ENCODE measurements at places on chromosomes 12 and 14.

DNA sequence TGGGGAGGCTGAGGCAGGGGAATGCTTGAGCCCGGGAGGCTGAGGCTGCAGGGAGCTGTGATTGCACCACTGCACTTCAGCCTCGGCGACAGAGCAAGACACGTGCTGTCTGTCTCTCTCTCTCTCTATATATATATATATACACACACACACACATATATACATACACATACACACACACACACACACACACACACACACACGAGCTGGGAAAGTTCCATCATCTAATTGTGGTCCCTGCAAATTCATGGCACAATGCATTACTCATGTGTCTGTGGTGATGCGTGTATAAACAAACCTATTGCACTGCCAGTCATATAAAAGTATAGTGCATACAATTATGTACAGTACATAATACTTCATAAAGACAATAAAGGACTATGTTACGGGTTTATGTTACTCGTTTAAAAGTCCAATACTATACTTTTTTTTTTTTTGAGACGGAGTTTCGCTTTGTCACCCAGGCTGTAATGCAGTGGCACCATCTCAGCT is 36.6 kb downstream of the WDR89 start:
- no peak for DNase-seq

- DNase-seq, result no peak
Measured at GRCh38 chr12:123483602-123484248, 25.8 kb downstream of the SNRNP35 start.

DNA sequence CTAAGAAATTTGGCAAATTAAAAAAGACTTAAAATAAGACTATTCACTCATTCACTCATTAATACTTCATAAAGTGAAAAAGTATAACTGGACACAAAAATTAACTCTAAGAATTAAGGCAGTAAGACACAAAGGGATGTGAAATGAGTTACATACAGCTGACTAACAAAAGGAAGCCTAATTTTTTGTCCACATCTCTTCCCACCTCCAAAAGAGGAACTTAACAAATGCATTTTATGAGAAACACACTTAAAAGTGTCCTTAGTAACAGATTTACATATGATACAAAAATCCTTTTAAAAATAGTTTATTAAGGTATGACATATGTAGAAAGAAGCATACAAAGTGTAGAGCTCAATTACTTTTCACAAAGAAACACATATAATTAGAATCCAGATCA is 88.9 kb downstream of the NUMB start:
- DNase-seq, result no peak

- DNase-seq, result no peak
Measured at GRCh38 chr12:15505616-15506015, 183.3 kb downstream of the PTPRO start.

DNA sequence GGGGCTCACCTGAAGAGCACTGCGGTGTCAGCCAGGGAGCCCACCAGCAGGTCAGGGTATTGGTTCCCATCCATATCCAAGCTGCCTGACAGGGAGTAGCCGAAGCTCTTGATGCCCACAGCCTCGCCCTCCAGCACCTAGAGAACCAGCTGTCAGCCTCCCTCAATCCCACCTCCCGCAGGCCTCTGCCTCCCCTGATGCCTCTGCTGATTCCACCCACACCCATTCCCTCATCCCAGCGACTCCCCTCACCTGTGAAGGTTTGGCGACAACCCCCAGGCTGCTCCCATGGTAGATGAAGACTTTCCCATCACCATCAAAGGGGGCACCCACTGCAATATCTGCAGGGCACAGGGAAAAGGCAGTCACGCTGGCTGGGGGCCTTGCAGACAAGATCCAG is 10.0 kb downstream of the ITGA7 start:
- no peak for DNase-seq

- peak; percentile 72 for DNase-seq
Measured at GRCh38 chr12:57772429-57773322, at the start of gene EEF1AKMT3. Gene EEF1AKMT3, plus strand, starts transcription at chr12:57772614. Its CDS starts 111 bp downstream, at chr12:57772725.

DNA sequence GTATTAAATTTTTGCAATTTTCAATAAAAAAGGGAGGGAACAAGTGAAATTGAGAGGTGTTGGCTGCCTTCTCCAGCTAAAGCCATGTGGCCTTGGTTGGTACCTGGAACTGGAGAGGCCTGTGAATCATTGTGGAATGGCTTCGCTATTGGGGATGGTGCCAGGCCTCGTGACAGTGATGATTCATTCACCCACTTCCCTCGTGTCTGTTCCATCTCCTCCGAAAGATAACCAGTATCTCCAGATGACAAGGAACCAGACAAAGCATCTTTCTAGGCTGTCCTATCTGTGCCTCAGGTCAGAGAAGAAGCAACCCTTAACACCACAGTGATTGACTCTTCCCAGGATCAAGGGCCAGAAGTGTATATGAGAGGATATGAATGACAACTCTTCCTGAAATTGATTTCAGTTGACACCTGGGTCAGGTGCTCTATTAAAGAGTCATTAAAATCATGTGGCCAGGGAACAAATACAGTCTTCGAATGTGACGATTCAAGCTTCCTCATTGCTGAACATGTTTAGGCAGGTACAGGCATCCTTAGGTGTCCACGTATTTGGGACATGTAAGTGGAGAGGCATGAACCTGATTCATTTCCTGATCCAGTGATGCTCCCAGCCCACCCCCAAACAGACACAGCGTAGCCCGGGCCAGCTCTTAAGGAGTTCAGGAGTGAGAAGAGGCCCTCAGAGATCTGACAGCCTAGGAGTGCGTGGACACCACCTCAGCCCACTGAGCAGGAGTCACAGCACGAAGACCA is at the start of gene RNASE7:
Gene RNASE7, plus strand, starts transcription at position 687 of the 758 bp plus-strand sequence. CDS start 631 bp downstream, outside the sequence.
- no peak for DNase-seq

GRCh38 chr12:128603573-128604115 is 220.1 kb downstream of the SLC15A4 start:
- DNase-seq, result no peak

DNA sequence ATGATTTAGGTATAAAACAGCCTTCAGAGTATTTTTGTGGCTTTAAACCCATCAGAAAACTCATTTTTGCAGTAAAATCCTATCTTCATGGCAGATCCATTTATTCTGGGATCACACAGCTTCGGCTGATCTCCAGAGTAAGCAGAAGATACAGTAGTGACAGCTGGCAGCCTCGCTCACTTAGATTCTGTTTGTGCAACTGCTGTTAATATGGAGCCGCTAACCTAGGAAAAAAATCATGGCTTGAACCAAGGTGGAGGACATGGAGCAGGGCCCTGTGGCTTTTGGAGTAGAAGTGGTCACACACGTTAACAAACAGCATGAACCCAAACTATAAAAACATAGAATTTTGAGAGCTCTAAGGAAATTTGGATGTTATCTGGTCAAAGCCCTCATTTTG is 137.2 kb upstream of the ARHGAP5 start:
- DNase-seq, result no peak

- DNase-seq, result no peak
Measured at GRCh38 chr12:26918321-26919215, 19.2 kb downstream of the INTS13 start.

DNA sequence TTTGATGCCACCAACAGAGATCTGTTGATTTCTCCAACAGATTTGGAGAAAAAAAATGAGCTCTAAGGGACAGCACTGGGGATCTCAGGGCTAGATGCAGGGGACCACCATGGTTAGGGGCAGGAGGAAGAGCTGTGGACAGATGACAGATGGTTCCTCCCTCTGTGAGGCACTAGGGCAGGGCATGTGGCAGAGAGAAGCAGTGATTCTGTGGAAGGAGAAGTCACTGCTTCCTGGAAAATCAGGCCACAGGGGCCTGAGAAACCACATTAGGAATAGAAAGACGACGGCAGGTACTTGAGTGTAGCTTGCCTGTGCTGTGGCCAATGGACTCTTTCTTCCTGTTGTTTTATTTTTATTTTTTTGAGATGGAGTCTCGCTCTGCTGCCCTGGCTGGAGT is 24.9 kb upstream of the TMED2 start:
- DNase-seq, result no peak

DNA sequence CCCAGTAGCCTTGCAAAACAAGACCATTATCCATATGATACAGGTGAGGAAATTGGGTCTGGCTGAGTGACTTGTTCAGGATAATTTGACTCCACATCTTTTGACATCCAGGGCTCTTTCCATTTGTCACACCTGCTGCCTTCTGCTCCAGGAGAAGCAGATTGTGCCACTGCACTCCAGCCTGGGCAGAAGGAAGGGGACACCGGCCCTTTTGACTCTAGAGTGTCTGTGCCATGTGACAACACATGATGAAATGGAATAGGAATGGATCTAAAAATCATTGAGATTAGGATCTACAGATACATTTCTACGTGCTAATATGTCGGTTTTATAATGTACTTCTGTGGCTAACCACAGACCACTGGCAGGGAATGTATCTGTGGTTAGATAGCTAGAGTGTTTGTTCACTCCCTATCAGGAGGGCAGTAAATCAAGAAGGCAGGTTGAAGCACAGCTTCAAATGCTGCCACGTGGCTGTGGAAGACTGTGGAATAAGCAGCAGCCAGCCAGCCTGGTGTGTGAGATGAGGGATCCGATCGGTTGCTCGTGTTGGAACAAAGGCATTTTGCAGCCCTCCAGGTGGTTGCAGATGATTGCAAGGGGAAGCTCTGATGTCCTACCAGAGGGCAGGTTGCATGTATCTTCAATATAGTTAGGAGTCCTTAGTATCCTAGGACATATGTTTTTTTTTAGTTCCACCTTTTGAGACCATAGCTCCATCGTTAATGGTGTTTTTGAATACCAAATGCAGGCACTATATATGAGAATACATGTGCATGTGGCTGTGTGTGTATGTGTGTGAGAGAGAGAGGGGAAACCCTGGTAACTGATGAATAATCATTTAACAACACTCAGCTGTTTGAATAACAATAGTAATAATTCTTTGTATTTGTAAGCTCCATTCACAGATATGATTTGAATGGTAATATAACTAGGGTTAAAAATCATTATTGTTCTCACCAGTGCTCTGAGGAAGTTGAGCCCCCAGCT is 28.6 kb downstream of the EML1 start:
- DNase-seq, result no peak

- DNase-seq, result no peak
Measured at GRCh38 chr12:76003355-76003638, 28.3 kb downstream of the PHLDA1 start.

DNA sequence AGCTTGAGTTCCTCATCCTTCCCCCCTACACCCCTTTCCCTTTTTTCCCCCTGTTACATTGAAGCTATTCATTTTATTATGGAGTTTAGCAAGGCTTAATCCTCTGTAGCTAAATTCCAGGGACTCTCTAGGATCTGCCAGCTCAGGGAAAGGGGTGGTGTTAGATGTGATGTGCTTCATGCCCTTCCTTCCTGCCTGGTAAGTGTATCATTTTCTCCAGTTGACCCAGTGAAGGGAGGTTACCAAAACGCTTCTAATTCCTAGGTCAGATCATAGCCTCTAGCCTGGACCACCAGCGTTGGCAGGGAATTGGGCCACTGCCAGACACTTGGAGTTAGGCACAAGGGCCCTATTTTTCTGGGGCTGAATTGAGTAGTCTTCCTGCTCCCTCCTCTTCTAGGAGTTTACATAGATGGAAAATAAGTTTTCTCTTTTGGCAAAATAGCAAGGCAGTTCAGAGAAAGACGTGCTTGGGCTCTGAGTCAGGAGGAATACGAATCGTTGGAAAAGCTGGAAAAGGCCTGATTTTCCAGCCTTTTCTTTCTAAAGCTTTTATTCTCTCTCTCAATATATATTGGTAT is 88.3 kb downstream of the NPAS3 start:
- DNase-seq, result no peak

DNA sequence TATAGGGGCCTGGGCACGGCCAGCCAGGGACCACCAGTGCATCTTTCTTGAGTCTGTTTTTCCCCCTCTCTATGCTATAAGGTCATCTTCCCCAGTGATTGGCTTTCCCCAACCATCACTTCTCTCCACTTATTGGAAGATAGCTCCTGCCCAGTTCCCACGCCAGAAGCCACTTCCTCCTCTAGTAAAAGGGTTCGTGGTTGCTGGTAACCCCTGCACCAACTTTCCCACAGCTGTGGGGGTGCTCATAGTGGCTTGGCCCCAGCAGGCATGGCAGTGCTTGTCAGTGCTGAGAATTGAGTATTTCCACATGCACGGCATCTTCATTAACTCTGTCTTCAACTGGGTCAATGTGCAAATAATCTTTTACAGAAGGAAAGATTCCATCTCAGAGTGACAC is 215.4 kb downstream of the FOXN3 start:
- DNase-seq, result no peak

DNA sequence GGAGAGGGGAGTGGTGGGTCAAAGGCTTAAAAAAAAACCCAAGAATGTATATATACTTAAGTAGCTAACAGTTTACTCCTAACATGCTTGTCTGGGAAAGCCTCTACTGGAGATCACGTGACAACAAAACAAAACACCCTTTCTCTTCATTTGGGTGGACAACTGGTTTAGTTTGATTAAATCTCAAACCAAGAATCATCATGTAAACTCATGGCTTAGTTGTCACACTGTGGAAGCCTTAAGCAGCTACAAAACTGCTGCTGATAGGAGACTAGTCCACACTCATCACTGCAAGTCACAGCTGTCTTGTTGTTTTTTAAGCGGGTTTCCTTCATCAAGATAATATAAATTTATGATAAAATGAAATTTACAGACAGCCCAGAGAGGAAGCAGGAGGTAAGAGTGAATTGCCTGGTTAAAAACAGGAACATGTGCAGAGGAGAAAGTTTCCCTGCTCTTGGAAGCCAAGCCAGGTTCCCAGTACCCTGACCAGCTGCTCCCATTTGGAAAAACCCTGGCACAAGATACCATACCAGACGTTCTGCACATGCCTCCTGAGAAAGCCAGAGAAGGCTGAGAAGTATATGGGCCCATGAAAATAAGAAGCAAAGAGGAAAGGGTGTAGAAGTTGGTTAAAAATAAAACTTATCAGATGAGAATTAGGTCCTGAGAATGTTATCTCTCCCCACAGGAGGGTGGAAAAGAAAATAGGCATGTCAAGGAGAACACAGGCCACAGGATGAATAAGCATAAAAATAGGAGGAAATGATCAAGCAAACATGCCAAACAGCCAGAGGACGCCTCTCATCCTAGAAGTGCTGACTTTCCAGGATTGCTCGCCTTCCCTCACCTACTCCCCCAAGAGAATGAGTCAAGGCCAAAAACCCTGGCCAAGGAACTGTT is 34.0 kb downstream of the EGLN3 start:
- no peak for DNase-seq

DNA sequence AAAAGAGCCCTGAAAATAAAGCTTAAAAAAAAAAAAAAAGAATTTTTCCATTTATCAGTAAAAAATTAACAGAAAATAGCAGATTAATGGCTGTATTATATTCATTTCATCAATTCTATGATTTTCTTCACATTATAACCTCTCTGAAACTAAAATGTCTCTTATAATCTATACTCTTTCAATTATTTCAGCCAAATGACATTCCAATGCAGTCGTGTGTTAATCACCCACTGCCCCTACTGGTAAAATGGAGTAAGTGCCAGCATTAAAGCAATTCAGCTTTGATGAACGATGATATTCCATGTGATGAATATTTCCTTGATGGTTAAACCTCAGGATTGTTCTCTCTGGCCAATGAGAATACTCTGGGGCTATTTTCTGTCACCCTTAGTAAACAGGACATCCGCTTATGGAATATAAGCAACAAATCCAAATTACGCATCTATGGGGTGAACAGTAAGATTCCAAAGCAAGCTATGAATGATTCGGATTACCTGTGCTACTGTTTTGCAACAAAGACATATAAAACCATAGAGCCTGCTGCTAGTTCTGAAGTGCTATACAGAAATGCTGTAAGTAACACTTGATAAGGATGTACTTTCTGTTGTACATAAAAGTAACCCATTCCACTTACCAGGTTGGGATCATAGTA is 20.3 kb upstream of the SYCP3 start:
- DNase-seq, result no peak

Data from glutamatergic neuron (in vitro differentiated cells).